ENCODE measurements at places on chromosomes 4 and X.

- DNase-seq: no peak
These were observed 50.5 kb downstream of the IL15 start for GRCh38 chr4:141686879-141687278.

GRCh38 chr4:99827454-99827853, 10.8 kb downstream of the DAPP1 start:
- no peak for DNase-seq

DNA sequence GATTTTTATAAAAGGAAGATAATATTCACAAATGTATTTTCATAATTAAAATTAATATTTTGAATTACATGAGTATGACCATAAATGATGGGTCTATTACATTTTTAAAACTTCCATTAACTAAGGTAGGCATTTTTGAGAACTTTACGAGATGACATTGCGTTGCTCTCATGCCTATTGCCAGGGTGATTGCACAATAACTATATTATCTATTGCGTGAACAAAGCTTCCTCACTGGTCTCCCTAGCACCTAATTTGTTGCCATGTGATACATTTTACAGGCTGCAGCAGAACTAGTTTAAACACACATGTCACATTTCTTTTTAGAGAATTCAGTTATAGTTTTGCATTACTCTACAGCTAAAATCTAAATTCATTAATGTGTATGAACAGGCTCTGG, 289.7 kb upstream of the GRID2 start:
- DNase-seq: no peak

DNA sequence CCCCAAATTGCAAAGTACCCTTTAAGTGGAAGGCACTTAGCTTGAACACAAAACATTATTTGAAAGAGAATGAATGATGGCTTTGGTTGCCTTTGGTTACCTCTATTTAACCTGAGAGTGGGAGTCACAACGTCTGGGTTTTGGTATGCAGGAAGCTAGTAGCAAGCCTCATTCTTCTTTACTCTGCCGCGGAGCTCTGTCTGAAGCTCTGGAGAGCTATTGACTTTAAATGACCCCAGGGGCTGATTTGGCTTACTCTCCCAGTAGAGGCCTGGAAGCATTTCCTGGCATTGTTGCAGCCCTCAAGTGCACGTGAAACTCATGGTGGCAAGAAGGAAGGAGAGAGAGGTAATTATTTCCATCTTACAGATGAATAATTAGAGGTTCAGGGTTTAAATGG, 81.8 kb upstream of the MAGEA4 start:
- DNase-seq: no peak

DNA sequence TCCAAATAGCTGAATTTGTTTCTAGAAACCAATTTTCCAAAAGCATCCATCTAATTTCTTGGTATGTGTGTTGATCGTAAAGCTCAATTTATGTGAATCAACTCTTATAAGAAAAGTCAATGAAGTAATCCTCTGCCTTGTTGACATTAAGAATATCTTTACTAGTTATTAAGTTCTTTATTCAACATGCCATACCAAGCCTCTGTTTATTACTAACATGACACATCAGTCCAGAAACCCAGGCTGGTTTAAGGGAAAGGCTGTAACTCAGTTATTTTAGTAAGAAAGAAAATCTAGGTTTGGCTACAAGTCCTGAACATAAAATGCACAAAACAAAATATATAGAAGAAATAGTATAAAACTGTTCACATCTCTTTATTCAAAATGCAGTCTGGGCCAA, 48.0 kb downstream of the KLHL34 start:
- DNase-seq: no peak

- DNase-seq: peak; percentile 16
These were observed 193.6 kb upstream of the BANK1 start for GRCh38 chr4:101596781-101597552.

DNA sequence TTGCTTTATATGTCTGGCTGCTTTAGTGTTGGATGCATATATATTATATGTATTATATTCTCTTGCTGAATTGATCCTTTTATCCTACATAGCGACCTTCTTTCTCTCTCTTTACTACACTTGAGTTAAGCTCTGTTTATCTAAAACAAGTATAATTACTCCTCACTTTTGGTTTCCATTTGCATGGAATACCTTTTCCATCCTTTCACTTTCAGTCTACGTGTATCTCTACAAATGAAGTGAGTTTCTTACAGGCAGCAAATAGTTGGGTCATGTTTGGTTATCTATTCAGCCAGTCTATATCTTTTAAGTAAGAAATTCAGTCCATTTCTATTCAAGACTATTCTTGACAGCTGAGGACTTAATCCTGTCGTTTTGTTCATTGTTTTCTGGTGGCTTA, 167.5 kb upstream of the USP38 start:
- no peak for DNase-seq

DNA sequence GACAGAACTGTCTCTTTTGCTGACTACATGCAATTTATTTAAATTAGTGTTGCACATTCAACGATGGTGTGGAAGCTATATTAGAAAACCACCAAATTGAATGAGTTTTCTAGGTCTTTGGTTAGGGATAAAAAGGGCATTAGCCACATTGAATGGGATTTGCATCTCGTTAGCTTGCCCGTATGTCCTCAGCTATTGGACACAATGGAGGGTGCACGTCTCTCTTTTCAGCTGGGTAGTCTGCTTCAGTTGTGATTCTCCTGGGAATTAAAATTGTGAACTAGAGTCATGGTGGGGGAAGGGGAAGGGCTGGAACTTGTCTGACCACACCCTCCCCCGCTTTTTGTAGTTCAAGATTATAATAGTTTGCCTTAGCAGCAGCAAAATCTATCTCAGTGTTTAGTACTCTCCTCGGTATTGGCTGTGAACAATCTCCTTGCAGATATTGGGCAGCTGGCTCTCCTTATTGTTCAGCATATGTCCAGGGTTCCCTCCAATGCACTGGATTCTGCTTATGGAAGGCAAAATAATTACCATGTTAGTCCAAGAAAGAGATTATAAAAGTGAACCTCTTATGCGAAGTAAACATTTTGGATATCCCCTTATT, 23.3 kb downstream of the TRIM2 start:
- no peak for DNase-seq

- no peak for DNase-seq
These were observed at the start of gene CPZ for GRCh38 chr4:8592366-8593263. CPZ (plus strand) TSS chr4:8592765; CDS start chr4:8592834, 69 bp downstream.

DNA sequence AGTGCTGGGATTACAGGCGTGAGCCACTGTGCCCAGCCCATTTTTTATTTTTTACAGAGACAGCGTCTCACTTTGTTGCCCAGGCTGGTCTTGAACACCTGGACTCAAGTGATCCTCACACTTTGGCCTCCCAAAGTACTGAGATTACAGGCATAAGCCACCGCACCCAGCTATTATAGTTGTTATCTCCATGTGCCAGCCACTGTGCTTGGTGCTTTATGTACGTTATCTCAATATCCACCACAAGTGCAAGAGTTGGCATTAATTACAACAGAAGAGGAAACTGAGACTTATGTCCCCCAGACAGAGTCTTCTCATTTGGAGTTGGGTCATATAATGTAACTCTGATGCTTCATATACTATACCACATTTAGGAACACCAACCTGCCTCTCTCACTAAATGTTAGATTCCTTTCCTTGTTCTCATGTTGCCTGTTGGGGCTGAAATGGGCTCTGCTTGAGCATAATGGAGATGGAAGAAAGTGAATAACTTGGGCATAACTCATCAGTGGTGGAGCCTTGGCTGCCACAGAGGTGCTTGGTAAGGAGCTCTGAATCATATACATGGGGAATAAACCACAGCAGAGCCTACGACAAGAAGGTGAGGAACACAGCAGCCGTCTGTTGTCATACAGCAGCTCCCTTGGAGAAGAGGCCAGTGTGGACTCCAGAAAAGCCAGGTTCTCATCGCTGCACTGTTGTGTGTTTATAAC, 84.3 kb downstream of the SPRY1 start:
- DNase-seq: peak; percentile 78

DNA sequence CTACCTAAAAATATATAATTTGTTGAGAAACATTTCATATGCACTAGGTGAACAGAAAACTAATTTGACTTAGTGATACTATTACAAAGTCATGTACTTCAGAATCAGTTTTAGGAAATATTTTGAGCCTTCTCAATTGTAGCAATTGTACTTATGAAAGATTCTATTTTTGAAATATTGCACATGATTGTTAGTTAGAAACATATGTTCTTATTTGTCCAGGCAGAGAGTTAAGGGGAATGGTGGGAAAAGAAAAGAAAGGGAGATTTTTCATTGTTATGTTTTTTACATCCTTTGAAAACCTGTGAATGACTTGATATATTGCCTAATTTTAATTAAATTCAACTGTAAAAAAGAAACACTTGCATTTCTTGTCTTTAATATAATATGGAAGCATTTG, 66.0 kb downstream of the GLRB start:
- no peak for DNase-seq

DNA sequence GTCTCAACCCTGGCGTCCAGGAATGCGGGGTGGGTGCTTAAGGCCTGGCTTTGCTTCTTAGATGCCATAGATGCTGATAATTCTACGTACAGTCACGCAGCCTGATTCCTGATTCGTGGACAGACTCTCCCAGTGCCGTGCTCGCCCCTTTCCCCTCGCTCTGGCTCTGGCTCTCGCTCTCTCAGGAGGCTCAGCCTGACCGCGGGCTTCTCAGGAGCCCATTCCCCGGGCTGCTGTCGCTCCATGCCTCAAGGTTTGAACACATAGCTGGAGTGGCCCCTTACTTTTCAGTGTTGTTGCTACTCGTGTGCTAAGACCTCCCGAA, 59.2 kb upstream of the ZC4H2 start:
- DNase-seq: peak; percentile 43

- DNase-seq: no peak
These were observed 28.0 kb downstream of the SH3BGRL start for GRCh38 chrX:81229901-81230300.

- DNase-seq: no peak
These were observed 36.6 kb downstream of the TRMT44 start for GRCh38 chr4:8477095-8477635.

DNA sequence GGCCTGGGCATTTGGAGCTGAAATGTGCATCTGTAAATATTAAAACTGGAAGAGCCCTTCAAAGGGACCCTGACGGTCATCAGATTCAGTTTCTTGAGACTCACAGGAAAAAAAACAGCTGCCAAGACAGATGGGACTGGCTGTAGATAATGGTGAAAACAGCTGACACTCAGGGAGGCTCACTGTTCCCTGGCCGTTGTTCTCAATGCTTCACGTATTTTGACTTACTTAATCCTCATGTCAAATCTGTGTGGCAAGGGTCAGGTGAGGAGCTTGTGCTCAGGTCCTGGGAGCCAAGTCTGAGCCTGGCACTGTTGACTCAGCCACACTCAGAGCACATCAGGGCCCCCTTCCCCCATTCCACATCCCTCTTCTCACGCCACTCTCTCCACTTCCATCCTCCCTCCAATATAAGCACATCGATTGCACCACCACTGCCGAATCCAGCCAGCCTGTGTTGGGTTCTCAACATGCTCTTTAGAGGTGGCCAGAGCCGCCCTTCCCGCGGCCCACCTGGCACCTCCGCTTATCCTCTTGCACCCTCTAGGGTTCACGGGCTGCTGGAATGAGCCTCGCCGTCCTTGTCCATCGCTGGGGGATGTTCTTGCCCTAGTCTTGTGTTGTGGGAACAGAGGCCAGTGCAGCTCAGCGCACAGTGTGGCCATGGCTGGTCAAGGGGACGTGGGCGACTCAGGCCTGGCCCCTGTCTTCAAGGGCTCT, 40.1 kb downstream of the EVC start:
- no peak for DNase-seq

DNA sequence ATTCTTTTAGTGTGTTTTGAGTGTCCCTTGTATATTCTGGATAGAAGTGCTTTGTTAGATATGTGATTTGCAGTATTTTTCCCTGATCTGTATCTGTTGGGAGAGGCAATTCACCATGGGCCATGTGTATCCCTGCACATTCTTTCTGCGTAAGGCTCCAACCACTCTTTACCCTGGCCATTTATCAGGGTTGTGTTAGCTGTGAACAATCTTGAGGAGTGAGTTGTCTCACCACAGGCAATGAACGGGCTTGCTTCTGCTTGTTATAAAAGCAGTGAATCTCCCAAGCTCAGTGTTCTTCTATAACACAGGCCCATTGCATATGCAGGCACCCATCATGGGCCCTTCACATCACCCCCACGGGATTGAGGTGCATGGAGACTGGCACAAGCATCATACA, 18.9 kb upstream of the SMIM10 start:
- no peak for DNase-seq

GRCh38 chr4:154254999-154255398, 236.6 kb downstream of the DCHS2 start:
- no peak for DNase-seq

DNA sequence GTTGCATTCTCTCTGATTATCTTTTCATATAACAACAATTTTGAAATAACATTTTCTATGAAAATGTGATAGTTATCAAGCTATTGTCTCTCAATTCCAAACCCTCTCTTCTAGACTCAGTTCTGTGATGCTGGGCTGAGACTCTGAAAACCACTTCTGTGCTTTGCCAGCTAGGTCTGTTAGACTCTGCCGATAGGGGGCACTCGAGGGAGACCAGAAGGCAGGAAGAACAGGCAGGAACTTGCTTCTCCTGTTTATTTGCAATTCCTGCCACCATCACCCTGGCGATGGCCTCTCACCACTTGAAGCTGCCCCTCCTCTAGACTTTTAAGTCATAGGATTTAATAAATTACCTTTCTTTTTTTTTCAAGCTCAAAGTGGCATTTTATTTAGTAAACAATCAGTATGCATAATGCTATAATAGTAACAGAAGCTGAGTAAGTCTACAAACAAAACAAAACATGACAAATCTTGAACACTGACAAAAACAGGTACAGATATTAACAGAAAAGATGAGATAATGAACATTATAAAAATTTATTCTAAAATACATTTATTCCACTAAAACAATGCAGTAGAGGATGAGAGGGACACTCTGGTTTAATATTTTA, 49.7 kb downstream of the RASL11B start:
- DNase-seq: peak; percentile 80

- DNase-seq: no peak
These were observed 5.8 kb downstream of the CNKSR2 start for GRCh38 chrX:21379991-21380390.

DNA sequence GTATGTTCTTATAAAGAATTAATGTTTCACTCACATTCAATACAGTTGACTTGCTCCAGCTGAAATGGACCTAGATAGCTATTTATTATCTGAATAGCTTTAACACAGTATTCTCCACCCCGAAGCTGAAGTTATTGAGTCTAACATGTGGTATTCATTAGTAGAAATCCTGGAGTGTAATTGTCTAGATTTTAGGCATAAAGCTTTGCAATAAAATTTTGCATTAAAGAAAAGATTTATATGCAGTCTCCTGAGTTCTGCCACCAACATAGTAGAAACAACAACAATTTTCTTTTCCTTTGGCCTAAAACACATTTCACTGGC, 90.2 kb upstream of the DCLK2 start:
- DNase-seq: no peak

DNA sequence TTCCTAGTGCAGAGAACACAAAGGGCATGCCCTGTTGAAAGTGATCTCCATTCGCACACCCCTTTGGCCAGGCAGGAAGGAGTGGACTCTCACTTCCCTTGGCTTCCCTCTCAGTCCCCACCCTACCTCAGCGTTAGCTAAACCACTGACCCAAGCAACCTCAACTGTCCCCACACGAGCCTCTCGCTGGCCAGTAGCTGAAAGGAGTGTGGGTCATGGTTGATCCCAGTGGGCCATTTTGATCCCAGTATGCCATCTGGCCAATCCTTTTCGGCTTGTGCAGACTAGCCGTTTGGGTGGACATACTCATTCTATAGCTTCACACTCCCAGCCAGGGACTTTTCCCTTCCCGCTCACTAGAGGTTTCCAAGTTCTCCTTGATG, 24.4 kb upstream of the BCORL1 start:
- DNase-seq: no peak
